HCEC 1CT (cell line): ENCODE measurements at places on chromosomes 3 and 15.

DNA sequence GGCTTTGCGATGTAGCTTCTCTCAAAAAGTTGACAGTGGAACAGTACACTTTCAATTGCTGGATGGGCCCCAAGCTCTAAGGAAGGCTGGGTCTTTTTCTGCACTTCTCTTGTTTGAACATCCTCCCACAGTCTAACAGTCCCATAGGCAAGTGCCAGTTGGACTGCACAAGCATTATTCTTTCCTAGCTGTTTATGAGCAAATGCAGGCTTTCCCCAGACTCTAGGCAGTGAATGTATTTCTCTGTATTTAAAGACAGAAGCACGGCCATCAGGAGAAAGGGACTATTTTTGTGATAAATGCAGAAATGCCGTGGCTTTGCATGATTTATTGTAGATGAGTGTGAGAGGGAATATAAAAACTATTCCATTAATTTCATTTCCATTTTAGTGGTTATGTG, 539.3 kb upstream of the LMCD1 start:
- no peak for DNase-seq

DNA sequence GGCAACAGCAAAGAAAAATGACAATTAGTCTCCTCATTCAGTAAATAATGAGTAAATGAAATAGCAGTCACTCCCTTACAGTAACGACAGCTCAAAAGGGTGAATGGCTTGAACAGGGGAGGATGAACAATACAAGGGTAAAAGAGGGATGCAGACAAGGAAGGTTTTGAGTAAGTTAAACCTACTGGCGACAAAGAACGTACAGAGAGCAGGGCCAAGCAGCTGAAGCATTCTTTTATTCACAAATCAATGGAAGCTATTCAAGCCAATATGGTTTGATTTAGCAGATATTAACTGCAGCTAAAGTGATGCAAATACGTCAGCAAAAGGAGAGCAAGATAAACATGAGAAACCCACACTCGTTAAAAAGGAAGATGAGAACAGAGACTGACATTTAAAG, 90.7 kb upstream of the ICE2 start:
- DNase-seq, result no peak

DNA sequence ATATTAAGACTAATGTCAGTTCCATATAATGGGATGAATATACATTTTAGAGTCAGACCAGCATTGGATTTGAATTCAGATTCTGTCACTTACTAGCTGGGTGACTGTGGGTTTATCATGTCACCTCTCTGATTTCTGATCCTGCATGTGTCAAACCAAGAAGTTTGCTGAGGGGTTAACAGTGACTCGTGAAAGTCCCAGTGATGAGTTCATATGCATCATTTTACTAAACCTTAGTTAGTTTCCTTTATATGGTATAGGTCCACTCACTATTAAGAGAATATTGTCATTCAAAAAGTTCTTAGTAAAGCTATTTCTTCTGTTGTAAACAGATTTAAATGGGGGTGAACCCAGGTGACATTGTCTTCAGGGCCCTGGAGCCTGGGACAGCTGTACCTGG, 102.3 kb downstream of the ZNF621 start:
- DNase-seq, result no peak

DNA sequence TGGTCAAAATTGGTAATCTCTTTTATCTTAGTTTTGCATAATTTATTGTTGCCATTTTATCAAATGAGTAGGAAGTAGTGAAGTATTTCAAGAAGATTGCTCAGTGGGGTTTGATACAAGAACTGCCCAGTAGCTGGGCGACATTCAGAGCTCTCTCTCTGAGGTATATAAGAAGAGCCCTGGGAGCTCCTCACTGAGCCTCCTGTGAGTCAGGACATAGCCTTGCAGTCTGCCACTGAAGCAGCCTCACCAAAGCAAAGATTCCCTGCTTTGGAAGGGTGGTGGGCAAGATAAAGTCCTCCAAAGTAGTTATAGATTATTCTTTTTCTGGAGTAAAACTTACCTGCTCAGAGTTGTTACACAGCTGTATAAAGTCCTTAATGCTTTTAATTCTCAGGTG, 26.1 kb downstream of the SKIL start:
- DNase-seq, result no peak

- DNase-seq, result no peak
Observed at GRCh38 chr15:26665957-26666791, 106.7 kb downstream of the GABRB3 start.

DNA sequence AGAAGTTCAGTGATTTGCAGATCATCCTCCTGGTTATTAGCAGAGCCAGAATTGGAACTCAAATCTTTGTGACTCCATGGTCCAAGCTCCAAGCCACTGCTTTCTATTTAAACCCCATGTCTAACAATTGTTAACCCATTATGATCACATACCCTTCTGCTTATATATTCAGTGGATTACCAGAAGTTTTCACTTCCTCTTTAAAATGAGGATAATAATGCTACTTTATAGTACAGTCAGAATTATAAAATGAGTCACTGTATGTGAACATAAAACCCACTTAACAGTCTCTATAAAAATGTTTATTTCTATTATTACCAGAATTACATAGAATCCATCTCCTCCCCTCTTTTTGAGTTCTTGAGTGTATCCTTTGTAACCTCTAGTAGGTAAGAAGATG, 550.7 kb upstream of the DPPA4 start:
- no peak for DNase-seq

DNA sequence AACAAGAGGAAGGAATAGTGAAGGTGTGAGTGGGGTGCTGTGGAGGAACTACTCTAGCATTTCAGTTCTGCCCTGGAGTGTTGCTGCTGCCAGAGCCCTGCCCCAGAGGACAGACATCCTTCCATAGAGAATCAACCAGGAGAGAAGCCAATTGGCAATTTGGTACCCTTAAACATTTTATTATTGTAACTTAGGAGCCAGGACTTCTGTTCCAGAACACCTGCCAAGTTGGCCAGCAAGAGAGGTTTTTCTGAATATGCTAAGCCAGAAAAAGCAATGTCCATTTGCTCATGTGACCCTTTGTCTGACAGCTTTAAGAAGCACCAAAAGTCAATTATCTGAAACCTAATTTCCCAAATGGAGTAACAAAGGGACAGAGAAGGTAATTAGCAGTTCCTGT, 264.9 kb downstream of the MEX3B start:
- DNase-seq, result no peak

DNA sequence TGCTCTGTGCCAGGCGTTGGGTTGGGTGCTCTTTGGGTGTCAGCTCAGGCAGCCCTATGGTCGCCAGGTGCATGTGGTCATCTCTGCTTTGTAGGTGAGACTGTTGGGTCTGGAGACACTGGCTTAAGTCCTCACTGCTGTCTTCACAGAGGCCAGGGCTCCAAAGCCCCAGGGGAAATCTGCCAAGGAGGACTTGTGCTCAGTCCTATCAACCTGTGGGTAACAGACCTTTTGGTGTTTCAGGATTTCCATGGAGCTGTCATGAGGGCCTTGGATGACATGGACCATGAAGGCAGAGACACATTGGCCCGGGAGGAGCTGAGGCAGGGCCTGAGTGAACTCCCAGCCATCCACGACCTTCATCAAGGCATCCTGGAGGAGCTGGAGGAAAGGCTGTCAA, 50.1 kb upstream of the NR2C2 start:
- no peak for DNase-seq

DNA sequence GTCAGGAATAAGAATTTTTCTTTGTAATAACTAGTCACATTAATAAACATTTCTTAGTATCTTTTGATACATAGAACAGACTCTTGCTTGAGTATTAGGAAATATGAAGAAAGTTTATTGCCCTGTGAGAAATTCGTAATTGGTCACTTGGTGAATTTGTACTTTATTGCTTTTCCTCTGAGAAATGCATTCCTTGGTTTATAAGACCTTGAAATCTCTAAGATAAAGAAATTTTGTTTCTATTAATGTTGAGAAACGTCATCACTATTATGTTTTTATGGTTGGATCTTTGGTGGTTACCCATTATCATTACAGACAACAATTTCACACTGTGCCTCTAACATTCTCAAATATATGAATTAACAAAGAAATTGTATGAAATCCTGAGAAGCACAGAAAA, 652.0 kb upstream of the NECTIN3 start:
- peak; percentile 24 for DNase-seq

DNA sequence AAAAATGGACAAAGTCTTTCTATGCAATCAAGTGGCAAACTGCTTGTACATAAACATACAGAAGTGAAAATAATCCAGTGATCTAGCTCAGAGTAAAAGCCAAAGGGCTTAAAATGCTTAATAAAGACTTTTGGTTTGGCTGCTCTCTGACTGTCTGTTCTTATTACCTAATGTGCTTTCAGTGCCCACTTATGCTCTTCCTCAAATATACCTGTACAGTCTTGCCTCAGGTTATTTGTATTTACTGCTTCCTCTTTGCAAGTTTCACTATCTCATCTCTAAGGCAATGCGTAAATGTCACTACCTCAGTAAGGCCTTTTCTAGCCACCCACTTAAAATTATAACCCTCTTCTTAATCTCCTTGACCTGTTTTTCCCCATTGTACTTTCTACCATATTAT, 171.8 kb downstream of the EPHA6 start:
- no peak for DNase-seq

DNA sequence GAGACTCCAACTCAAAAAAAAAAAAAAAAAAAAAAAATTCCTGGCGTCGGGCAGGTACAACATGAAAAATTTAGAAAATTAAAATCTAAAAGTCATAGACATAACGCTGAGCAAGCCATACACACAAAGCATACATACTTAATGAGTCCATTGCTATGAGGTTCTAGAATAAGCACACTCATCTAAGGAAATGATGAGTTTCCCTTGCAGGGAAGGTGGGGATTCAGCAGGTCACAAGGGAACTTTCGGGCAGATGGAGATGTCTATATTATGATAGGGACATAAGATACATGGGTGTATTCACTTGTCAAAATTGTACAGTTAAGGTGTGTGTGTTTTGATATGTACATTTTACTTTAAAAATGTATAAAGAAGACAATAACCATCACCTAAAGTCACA, 120.2 kb upstream of the LIPC start:
- no peak for DNase-seq
